Foreskin fibroblast (primary cell): ENCODE measurements at places on chromosomes 7 and 10.

- DNase-seq, result no peak
Observed at GRCh38 chr7:54827734-54828133, 68.7 kb upstream of the SEC61G start.

GRCh38 chr7:46478046-46478445 is 557.0 kb upstream of the IGFBP3 start:
- peak; percentile 89 for DNase-seq

DNA sequence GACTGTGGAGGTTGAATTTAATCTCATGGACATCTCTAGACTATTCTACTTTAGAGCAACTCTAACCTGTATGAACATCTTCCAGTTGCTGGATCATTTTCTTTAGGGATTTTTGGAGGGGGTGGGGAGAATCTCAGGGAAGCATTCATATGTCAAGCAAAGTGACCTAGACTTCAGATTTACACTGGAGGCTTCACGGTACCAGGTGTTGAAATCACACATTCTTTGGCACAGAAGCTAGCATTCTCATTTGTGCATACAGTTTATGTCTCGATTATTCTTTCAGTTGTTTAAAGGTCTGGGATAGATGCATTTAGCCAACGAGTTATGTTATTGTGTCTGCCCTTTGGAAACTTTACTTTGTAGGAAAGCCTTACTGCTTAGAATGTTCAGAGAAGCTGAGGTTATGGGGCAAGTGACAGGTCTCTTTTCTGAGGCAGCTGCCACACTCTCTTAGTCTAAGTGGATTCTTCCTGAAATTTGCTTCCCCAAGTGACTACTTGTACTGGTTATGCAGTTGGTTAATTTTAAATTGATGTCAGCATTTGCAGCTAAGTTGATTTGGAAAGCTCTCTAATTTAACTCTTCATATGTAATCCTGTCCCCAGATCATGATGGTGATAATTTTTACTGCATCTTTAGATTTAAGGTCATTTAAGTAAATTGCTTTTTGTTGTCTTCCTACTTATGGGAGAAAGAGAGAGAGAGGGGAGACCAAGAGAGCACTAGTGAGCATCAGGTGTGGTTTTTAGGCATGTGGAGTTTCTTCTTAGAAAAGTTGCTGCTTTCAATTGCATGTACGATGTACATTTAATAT is 153.8 kb downstream of the PRKG1 start:
- DNase-seq, result no peak

DNA sequence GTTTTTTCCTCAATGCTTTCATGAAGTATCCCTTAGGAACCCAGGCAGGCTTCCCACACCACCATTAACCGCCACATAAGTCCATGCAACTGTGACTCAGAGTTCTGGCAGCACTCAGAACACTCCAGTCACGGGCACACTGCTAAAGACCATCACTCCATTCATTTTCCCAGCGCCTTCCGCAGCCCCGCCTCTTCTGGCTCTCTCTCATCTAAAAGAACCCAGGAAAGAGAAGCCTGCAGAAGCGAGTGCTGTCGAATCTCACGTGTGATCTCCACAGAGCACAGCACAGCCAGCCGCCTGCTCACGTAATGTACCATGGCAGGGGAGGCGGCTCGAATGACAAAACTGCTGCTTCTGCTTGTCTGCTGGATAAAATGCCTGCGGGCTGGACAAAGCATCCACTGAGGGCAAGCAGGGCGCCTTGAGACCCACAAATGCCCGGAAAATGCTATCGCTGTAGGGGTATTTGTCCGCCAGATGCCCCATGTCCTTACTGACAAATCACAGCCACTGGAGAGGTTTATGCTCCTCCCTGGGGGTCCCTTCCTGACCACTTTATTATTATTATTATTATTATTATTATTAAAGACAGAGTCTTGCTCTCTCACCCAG is 1.8 kb downstream of the PSMG3 start:
- peak; percentile 31 for DNase-seq

GRCh38 chr10:97540669-97541500 is 31.7 kb upstream of the ANKRD2 start:
- no peak for DNase-seq

- no peak for DNase-seq
Observed at GRCh38 chr10:60518745-60519144, 129.1 kb upstream of the ANK3 start.

DNA sequence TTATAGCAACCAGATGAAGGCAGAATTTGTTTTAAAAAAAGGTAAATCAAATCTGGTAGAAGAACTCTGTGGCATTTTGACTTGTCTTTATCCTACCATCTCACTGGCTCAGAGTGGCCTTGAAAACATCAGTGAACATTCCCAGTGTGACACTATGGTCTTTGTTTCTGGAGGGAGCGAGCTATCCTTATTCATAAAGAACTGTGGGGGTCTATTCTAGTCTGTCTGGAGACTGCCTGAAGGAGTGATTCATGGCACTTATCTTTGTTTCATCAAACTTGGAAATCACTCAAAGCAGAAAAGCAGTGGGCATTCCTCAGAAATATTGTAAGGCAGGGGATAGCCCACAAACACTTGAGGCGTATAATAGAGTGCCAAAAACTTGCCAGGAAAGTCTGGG is 719.1 kb downstream of the PCDH15 start:
- DNase-seq, result no peak

DNA sequence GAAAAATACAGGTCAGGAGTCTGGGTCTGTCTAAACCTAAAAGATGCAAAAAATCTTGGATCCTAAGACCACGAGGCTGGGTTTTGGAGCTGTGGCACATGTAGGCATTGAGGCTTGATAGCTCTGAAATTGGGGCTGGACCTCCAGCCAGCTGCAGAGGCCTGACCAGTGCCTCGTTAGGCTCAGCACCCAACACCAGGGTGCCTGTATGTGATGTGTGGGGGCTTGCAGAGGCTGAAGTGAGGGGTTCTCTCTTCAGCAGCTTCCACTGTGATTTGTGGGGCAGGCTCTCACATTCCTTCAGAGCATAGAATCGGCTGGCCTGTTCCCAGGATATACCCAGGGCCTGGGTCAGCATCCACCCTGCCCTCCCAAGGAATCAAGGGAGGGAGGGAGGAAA is 247.8 kb downstream of the BUB3 start:
- no peak for DNase-seq

GRCh38 chr10:125269716-125270115 is 109.4 kb upstream of the CTBP2 start:
- DNase-seq, result no peak

- DNase-seq, result no peak
Observed at GRCh38 chr7:106278695-106279094, 6.1 kb downstream of the NAMPT start.

- no peak for DNase-seq
Observed at GRCh38 chr7:88042157-88042556, 108.1 kb downstream of the ADAM22 start.

DNA sequence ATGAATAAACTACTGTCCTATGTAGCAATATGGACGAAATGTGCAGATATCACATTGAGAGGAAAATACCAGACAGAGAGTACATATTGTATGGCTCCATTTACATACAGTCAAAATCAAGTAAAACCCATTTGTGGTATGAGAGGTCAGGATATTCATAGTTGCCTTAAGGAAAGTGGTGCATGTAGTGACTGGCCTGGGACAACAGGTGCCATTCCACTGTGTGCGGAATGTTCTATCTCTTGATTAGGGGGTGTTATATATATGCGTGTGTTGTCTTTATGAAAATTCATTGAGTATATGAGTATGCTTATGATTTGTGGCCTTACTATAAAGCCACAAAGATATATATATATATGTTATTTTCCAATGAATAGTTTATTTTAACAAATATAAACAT is 964.0 kb downstream of the SORCS3 start:
- no peak for DNase-seq

DNA sequence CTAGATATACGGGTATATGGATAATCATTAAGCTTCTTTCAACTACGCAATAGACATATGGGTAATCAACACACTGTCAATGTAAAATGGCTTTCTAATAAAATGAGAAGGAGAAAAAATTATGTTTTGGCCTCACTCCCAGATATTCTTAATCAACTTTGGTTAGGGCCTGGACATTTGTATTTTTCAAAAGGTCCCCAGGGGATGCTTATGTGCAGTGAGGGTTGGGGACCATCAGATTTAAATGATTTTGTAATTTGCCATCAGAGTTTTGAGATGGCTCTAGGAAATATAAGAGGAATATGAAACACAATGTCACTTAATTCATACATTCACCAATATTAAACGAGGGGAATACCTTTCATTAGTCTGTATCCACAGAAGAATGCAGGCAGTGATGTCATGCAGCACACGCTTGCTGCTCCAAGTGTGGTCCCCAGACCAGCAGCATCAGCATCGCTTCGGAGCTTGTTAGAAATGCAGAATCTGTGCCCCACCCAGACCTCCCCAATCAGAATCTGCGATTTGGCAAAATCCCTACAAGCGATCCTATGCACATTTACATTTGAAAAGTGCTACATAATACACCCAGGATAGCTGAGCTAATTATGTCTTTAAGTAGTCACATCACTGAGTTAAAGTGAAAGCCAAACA is 75.1 kb downstream of the INHBA start:
- no peak for DNase-seq

GRCh38 chr10:113171662-113172061 is 221.6 kb downstream of the TCF7L2 start:
- DNase-seq, result no peak

DNA sequence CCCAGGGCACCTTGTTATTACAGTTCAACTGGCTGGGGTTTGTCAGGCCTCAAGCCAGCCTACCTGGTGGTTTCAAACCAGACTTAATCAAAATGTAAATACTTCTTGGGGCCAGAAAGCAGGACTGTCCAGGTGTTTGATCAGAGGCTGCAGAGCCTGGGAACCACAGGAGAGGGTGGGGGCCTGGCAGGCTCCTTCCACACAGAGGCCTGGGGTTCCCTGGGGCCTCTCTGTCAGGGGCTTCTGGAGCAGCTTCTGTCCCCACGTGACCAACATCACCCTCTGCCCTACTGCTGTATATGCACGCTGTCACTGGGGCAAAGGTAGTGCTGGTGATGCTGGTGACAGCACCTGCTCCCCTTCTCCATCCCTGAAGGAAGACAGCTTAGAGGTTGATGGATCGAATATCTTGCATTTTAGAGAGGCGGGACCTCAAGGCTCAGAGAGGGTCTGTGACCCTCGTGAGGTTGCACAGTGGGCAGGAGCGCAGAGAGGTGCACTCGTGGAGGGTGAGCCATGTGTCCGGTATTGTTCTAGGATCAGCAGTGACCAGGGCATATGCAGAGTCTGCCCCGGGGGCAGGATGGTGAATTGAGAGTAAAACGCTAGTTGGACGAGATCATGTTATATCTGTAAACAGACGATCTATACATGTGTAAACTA is 95.4 kb downstream of the GRK5 start:
- no peak for DNase-seq

DNA sequence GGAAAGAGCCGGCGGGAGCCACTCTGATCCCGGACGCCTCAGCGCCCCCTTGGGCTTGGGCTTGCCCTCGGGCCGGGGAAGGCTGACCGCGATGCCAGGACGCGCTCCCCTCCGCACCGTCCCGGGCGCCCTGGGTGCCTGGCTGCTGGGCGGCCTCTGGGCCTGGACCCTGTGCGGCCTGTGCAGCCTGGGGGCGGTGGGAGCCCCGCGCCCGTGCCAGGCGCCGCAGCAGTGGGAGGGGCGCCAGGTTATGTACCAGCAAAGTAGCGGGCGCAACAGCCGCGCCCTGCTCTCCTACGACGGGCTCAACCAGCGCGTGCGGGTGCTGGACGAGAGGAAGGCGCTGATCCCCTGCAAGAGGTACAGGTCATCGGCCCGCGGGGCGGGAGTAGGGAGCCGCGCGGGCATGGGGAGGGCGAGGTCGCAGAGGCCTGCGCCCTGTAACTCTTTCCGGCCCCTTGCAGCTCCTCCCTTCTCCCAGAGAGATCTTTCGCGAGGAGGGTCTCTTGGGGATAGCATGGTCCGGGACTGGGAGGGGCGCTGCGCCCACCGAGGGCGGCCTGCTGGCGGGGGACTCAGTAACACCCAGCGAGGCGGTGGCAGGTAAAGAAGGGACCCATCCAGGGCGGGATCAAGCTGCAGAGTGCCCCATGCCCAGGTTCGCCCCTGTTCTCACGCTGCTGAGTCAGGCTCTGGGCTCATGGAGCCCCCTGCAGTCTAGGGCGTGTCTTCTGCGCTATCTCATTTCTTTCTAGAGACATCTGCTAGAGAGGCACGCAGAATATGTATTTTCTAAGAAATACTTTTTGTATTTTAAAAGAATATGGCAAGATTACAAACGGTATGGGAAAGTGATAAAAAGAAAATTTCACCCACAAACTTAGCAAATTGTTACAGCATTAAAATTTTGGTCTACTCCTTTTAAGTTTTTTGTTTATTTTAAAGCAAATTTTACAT is 687 bp downstream of the EPDR1 start:
- DNase-seq, result peak; percentile 55

GRCh38 chr7:3277604-3278572 is 23.2 kb upstream of the SDK1 start:
- DNase-seq, result no peak

DNA sequence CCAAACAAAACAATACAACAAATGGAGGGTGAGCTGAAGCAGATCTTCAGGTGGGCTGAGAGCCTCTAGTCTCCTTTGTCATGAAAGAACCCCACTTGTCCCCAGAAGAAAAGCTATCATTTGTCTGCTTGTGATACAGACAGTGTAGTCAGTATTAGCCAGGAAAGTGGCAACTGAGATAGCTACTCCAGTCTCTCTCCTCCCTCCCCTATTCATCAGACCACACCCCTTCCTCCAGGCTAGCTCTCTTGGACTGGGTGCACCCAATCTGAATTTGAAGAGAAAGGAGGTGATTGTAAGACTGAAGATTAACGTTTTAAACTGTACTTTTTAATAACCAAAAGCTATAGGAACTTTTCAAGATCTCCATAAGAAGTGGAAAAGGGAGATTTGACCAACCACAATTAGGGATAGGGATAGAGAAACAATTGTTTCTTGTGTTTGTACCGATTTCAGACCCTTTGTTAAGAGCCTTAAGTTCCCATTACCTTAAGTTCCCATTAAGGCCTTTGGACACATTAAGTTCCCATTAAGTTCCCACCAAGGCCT is 14.1 kb downstream of the BMPR1A start:
- no peak for DNase-seq

DNA sequence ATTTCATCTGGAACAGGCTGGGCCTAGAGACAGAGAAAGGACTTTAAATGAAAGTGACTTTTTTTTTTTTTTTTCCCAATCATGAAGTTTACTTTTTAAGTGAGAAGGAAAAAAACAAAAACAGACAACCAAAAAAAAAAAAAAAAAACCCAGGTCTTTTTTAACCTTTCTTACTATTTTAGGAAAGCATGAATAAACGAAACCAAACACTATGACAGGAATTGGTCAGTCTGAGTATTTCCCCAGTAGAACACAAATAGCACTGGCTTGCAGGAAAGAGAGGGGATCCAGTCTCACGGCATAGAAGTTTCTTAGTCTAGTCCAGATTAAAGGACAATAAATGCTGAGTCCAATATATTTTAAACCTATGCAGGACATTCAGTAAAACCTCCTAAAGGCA is 180.5 kb upstream of the CCDC6 start:
- DNase-seq, result no peak

GRCh38 chr7:139023076-139023475 is 12.8 kb downstream of the ZC3HAV1L start:
- DNase-seq, result no peak

- no peak for DNase-seq
Observed at GRCh38 chr7:24908727-24909126, 71.3 kb downstream of the OSBPL3 start.
